ENCODE measurements at places on chromosomes 7 and 10. TPM values are rescaled to one million over a fixed set of nuclear protein-coding genes. Genes with fewer than 3 reads are reported as not detected.

The GRM3 gene
- total RNA-seq = not detected

DNA sequence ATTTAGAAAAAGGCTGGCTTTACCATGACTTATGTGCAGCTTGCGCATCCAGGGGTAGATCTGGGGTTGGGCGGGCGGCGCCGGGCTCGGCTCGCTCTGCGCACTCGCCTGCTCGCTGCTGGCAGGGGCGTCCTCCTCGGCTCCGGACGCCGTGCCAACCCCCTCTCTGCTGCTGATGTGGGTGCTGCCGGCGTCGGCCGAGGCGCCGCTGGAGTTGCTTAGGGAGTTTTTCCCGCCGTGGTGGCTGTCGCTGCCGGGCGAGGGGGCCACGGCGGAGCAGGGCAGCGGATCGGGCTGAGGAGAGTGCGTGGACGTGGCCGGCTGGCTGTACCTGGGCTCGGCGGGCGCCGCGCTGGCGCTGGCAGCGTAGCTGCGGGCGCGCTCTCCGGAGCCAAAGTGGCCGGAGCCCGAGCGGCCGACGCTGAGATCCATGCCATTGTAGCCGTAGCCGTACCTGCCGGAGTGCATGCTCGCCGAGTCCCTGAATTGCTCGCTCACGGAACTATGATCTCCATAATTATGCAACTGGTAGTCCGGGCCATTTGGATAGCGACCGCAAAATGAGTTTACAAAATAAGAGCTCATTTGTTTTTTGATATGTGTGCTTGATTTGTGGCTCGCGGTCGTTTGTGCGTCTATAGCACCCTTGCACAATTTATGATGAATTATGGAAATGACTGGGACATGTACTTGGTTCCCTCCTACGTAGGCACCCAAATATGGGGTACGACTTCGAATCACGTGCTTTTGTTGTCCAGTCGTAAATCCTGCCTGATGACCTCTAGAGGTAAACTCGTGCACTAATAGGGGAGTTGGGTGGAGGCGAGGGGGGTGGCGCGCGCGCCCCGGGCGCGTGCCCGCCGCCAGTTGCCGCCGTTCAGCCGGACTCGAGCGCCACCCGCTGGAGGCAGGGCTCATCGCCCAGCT is at the start of gene HOXA5:
TSS of gene HOXA5 (minus strand) at position 659 of the 927 bp plus-strand sequence. CDS start at position 585, 74 bp downstream.
- H3K36me3 ChIP-seq = no peaks in the 10 kb centered on the region
- no peak within 1 kb of the TSS for H3K27ac ChIP-seq
- peaks cover 40% of the 10 kb centered on the region for H3K27me3 ChIP-seq
- no peak for DNase-seq
- no peak within 1 kb of the TSS for H3K4me3 ChIP-seq

DNA sequence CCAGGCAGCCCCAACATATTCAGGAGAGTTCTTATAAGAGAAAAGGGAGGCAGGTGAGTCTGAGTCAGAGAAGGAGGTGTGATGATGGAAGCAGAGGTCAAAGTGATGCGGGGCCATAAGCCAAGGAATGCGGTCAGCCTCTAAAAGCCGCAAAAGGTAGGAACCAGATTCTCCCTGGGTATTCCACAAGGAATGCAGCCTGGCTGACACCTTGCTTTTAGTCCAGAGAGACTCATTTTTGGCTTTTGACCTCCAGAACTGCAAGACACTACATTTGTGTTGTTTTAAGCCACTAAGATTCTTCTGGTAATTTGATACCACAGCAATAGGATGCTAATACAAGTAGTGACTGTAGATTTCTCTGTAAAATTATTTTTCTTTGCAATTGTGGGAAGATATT is 151.5 kb upstream of the EEPD1 start:
- H3K27me3 ChIP-seq = no peaks in the 10 kb centered on the region
- DNase-seq = no peak
- no peak overlapping the region for H3K4me3 ChIP-seq
- no peak overlapping the region for H3K27ac ChIP-seq
- no peaks in the 10 kb centered on the region for H3K36me3 ChIP-seq
- H3K4me1 ChIP-seq = peaks cover 5% of the 10 kb centered on the region

- H3K36me3 ChIP-seq = peaks cover 14% of the 10 kb centered on the region
- peaks cover 45% of the 10 kb centered on the region for H3K4me1 ChIP-seq
- H3K4me3 ChIP-seq = peak overlapping the region; percentile 88
- no peaks in the 10 kb centered on the region for H3K27me3 ChIP-seq
- DNase-seq = no peak
These were observed 1.4 kb downstream of the BTAF1 start for GRCh38 chr10:91925022-91925320.

DNA sequence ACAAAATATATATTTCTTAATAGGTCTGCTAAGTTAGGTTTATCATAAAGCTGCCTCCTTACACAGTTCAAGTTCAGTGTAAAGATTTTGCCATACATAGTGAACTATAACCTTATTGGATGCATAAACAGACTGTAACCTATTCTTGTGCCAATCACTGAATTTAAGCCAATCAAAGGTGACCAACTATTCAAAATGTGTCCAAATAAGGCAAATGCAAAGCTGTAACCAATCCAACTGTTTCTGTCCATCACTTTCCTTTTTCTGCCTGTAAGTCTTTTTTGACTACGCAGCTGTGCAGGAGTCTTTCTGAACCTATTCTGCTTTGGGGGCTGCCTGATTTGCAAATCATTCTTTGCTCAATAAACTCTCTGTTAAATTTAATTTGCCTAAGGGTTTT is 11.6 kb upstream of the DNMBP start:
- no peak for DNase-seq
- H3K4me3 ChIP-seq = no peak overlapping the region
- peaks cover 7% of the 10 kb centered on the region for H3K4me1 ChIP-seq
- H3K27me3 ChIP-seq = no peaks in the 10 kb centered on the region
- no peaks in the 10 kb centered on the region for H3K36me3 ChIP-seq
- H3K27ac ChIP-seq = no peak overlapping the region

All from activated CD4-positive, alpha-beta memory T cell treated with anti-CD3 and anti-CD28 coated beads for 36 hours (primary cell).